Activated CD4-positive, alpha-beta T cell treated with anti-CD3 and anti-CD28 coated beads for 24 hours (primary cell): ENCODE measurements at places on chromosomes 4 and X.

- no peak for DNase-seq
These were observed 31.0 kb downstream of the AFAP1 start for GRCh38 chr4:7908668-7909067.

DNA sequence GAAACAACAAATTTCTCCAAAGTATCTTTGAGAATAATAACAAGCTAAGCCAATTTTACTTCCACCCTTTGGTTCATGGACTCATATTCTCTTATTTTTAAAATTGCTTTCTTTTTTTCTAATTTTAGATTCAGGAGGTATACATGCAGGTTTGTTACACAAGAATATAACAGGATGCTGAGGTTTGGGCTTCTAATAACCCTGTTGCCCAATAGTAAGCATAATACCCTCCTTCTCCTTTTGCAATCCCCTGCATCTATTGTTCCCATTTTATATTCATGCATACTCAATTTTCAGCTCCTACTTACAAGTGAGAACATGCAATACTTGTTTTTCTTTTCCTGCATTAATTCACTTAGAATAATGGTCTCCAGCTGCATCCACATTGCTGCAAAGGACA lies 202.3 kb upstream of the FSTL5 start:
- DNase-seq, result no peak

GRCh38 chr4:27129871-27130366 lies 269.3 kb downstream of the STIM2 start:
- no peak for DNase-seq

DNA sequence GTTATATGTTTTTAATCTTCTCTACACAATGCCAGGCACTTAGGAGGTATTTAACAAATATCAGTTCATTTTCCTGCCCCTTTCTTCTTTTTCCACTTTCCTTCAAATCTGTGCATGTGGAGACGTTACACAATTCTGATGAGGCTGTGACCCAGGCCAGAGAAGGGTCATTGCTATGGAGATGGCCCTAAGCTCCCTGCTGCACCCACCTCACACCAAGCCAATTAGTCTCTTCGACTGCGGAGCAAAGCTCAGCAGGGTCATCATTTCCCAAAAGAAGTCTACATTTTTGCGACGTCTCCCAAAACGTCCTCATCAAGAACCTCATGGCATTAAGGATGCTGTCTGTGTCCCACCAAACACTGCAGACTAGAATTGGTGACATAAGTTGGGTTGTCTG lies 28.9 kb upstream of the VEGFD start:
- DNase-seq, result no peak

GRCh38 chrX:119190091-119190681 lies 45.9 kb upstream of the PGRMC1 start:
- no peak for DNase-seq

- DNase-seq, result no peak
These were observed 220.7 kb downstream of the ANTXR2 start for GRCh38 chr4:79852305-79852730.

DNA sequence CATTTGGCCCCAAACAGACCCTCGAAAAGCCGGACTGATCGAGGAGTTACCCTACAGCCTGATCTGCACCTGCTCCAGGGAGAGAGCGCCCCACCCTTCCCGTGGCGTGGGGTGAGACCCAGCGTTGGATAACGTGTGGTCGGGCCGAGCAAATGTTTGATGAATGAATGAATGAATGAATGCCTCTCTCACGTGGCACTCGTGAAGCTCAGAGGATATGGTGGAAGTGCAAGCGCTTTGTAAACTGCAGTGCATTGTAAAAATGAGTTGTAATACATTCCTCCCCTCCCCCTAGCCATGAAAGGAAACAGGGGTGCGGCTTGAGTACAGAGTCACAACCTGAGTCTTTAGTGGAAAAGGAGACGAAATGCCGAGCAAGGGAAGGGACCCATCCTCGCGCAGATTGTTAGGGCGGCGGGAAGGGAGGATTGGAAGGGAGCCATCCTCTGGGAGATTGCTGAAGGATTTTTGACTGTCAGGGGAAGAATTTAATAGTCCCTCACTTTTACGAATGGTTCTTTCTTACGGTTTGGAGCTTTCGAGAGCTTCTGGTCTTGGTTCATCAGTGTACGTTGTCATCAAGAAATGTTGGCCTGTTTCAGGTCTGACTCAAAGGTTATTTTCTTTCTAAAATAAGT lies 772 bp upstream of the FBXW7 start:
- peak; percentile 55 for DNase-seq

DNA sequence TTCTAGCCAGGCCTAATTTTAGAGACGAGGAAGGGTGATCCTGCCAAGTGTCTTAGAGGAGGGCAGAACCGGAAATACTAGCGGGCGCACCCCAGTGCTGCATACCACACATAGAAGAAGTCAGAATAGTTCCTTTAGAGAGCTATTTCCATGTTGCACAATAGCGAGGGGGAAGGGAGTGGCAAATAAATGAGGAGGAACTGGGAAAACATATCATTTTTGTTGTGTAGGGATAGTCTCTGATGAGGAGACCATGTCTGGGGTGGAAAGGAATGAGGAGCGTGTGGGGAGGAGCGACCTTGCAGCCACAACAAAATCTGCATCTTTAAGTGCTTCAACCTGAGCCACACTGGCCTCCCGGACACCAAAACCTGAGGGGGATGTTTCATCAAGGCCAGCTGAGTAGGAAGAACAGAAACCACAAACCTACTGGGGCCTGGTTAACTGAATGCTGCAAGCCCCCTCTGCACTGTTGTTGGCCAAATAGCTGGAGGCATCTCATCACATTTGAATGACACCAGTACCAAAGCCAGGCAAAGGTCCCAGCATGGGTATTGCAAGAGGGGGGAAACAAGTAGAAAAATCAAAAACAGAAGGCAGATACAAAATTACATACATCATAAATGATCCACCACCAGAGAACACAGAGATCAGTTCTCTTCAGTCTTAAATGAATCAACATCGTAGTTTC lies 26.7 kb upstream of the C1QTNF7 start:
- no peak for DNase-seq

- no peak for DNase-seq
These were observed 61.5 kb upstream of the FAM241A start for GRCh38 chr4:112083587-112084347.

DNA sequence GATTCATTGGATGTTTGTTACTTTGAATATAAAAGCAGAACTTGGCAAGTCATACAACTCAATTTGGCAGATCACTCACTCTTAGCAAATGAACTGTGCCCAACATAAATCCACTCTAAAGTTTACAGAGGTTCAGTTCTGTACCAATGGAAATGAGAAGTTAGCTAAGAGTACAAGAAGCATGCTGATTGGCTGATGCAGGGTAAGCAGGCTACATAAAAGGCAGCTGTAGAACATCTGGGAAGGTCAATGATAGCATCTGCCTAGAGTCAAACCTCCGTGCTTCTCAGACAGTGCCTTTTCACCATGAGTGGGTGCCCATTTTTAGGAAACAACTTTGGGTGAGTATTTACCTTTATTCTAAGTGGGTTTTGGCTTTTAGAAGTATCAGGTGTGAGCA lies at the start of gene TDO2:
TSS of gene TDO2 (plus strand) at position 244 of the 400 bp plus-strand sequence. CDS start at position 307, 63 bp downstream.
- no peak for DNase-seq

DNA sequence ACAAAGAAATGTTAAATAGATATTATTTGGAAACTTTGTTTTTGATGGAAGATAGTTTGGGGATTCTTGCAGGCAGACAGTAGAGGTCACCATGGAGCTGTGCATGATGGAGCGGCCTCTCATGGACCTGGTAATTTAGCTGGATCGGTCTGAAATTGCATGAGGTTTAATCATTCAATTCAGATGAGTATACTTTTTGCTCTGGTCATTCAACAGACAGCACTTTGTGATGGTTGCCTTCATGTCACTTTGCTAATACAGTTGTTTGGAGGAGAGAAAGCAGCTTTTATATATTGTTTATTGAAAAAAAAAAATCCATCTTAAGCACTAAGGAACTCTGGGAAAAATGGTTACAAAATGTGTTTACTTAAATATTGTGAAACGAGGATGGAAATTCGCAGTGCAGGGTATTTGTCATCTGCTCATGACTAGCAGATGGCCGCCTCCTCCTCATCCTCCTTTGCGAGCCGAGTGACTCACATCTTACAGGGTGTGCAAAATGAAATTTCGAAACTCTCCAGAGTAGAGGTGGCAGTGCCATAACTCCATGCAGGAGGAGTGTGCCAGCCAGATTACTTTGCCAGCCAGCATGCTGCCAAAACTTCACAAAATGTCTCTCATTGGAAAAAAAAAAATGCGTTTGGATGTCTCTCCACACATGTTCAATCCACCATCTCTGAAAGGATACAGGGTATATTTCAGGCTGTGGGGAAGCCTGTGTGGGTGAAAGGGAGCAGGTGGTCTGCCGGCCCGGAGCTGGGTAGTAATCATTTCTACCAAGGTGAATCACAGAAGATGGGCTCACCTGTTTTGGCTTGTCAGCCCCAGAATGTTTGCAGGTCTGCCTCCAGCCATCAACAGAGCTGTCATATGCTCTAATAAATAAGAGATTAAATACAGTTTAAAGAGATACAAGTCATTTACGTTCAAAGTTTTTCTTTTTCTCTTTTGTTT lies 314.9 kb upstream of the DIPK2B start:
- DNase-seq, result peak; percentile 7

GRCh38 chr4:183645326-183645725 lies 13.7 kb downstream of the RWDD4 start:
- DNase-seq, result no peak

GRCh38 chr4:39591290-39591689 lies 47.4 kb downstream of the SMIM14 start:
- DNase-seq, result no peak

GRCh38 chr4:15202481-15202880 lies 200.2 kb downstream of the CPEB2 start:
- DNase-seq, result no peak
